ENCODE measurements at places on chromosomes 12 and 14.

- no peak for DNase-seq
Measured at GRCh38 chr14:96888158-96888557, 91.0 kb downstream of the VRK1 start.

GRCh38 chr14:30873308-30874119 is 845 bp upstream of the COCH start:
- DNase-seq: no peak

GRCh38 chr12:68264158-68264855 is 10.9 kb upstream of the IL22 start:
- no peak for DNase-seq

GRCh38 chr14:35285168-35286002 is 6.8 kb upstream of the PSMA6 start:
- DNase-seq: no peak

- no peak for DNase-seq
Measured at GRCh38 chr12:95718006-95718431, 72.5 kb downstream of the NTN4 start.

DNA sequence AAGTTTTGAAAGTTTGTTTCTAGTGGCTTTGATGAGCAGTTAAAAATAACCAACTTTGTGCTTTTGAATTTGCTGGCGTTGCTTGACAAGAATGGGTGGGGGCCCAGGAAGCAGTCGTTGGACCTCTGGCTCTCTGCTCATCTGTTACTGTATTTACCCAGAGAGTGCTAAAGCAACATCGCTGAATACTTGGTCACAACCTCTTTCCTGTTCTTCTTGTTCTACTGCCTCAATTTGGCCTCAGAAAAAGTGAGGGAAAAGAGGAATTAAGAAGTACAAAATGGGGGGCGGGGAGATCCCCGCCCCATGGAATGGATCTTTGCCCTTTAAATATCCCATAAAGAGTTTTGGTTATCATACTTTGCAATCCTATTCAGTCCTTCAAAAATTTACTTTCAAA is 221.5 kb upstream of the G2E3 start:
- no peak for DNase-seq

GRCh38 chr12:106211973-106212372 is 35.8 kb downstream of the CKAP4 start:
- no peak for DNase-seq

- DNase-seq: no peak
Measured at GRCh38 chr12:71057330-71057729, 100.5 kb downstream of the TSPAN8 start.

- DNase-seq: no peak
Measured at GRCh38 chr14:59407246-59408010, 57.8 kb downstream of the GPR135 start.

- DNase-seq: no peak
Measured at GRCh38 chr12:6266971-6267721, 43.3 kb upstream of the PLEKHG6 start.

DNA sequence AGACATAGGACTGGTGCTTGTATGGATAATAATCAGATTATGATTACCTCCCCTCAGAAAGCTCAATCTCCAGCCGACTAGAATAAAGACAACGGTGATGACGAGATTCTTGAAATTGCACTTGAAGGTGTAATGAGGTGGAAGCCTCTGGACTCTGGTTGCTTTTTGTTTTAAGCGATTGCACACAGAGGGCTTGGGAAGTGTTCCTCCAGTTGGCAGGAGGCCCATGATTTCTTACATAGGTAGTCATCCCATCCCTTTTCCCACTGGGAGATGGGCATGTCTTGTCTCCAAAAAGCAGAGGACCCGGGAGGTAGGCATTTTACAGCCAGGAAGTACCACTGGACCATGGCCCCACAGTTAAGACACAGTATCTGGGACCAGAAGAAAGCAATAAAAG is 165.7 kb upstream of the FKBP4 start:
- DNase-seq: no peak

DNA sequence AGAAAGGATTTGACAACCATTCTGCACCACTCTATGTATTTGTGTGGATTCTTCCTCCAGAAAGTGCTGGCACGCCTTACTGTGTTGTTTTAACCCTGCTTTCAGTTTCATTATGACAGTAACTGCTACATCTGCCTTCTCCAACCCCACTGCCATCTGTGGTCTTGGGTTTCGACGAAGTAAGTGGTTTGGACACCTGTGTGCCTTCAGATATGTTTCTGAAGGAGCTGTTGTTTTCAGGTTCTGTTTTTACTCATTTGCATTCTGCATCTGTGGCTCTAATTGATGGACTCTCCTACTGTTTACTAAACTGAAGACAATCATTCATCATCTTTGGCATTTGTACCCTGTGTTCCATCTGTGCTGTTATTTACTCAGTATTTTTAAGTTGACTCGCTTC is 4.1 kb downstream of the TSHR start:
- no peak for DNase-seq

- DNase-seq: no peak
Measured at GRCh38 chr12:108910336-108910735, 30.4 kb downstream of the DAO start.

GRCh38 chr14:69675877-69676416 is 64.6 kb downstream of the SUSD6 start:
- no peak for DNase-seq

GRCh38 chr14:22266683-22267082 is 322.3 kb downstream of the DAD1 start:
- no peak for DNase-seq

All from stimulated activated CD4-positive, alpha-beta T cell treated with anti-CD3 and anti-CD28 coated beads, Interleukin-15, amount 100 ng/mL, for 1 hour (primary cell).